ENCODE measurements at places on chromosomes 3 and 15.
A peak's percentile ranks its signal among the peaks of the same experiment; 100 is the strongest.

DNA sequence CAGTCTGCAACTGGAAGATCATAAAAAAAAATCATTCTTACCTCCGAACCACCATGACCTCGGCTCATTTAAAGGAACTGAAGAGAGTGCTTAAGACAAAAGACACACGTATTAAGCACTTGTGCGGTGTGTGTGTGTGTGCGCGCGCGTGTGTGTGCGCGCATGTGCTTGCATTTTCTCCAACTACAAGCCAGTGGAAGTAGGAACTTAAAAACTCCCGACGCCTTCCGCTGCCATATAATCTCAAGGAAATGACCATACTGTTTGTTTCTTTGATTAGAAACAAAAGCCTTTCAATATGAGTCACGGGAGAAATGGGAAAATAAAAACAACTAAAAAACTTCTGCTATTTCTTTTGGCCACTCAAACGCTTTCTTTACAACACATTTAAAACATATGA is 32.4 kb downstream of the FRMD4B start:
- DNase-seq, result no peak

GRCh38 chr15:72838311-72838731 is 54.8 kb upstream of the ADPGK start:
- no peak for DNase-seq

- DNase-seq, result no peak
Observed at GRCh38 chr3:167355446-167355845, 24.7 kb downstream of the ZBBX start.

GRCh38 chr3:107689355-107689754 is 166.6 kb downstream of the BBX start:
- no peak for DNase-seq

DNA sequence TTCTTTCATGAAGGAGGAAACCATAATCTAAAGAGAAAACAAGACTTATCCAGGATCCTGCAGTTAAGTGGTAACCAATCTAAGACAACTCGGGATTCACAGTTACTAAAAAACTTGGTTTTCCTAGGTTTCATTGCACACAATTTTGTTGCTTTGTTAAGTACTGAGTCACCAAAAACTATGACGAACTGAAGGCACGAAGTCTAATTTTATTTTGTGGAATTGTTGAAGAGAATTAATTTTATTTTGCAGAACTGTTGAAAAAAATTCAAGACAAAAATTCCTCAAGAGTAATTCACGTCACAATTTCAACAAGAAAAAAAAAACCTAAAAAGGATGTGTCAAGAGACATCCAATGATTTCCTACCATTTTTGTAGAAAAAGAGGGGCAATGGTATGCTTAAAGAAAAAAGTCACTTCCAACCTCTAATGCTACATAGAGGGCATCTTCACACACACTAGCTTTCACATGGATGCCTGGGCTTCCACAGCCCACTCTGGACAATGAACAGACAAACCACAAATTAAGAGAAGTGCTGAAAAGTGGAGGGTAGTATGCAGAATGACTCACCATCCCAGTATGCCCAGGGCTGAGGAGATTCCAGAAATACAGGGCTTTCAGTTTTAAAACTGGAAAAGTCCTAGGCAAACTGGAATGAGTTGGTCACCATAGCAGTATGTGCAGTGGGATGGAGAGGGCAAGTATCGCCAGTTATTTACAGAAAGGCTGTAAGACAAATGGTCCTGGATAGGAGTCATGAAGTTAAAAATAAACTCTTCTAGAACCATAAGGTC is 29.2 kb downstream of the PLOD2 start:
- DNase-seq, result no peak

GRCh38 chr3:58281069-58281468 is 25.0 kb upstream of the RPP14 start:
- DNase-seq, result no peak

- no peak for DNase-seq
Observed at GRCh38 chr3:45218578-45219390, 7.3 kb downstream of the TMEM158 start.

DNA sequence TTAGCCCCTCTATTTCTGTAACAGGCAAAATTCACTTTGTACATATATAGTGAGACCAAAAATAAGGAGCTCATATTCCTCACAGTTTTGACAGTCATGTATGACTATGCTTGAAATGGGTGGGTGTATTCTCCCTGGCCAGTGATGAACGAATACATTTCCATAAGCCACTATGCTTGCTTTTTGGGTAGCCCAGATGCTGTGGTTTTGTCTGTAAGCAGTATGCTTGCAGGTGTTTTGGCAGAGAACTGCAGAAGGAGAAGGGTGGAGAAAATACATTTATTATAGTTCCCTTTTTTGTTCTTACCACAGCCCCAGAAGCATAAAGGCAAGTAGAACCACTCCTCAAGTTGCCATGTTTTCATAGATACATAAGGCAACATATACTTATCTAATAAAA is 131.2 kb downstream of the RBMS3 start:
- no peak for DNase-seq

DNA sequence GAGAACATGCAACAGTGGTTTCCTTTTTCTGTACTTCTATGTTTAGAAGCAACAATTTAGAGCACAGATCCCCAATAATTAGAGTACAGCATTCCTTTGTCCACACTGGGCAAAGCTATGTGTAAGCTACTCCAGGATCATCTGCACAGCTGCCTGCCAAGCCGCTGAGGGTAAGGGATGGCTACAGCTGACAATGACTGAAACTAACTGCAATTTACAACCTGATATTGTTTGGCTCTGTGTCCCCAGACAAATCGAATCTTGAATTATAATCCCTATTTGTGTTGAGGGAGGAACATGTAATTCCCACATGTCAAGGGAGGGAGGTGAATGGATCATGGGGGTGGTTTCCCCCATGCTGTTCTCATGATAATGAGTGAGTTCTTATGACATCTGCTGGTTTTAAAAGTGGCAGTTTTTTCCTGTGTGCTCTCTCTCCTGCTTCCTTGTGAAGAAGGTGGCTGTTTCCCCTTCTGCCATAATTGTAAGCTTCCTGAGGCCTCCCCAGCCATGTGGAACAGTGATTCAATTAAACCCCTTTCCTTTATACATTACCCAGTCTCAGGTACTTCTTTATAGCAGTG is 54.8 kb upstream of the TNFSF10 start:
- no peak for DNase-seq

GRCh38 chr3:105614288-105615030 is 247.8 kb downstream of the ALCAM start:
- no peak for DNase-seq

- DNase-seq, result no peak
Observed at GRCh38 chr3:187919048-187919447, 173.8 kb upstream of the BCL6 start.

DNA sequence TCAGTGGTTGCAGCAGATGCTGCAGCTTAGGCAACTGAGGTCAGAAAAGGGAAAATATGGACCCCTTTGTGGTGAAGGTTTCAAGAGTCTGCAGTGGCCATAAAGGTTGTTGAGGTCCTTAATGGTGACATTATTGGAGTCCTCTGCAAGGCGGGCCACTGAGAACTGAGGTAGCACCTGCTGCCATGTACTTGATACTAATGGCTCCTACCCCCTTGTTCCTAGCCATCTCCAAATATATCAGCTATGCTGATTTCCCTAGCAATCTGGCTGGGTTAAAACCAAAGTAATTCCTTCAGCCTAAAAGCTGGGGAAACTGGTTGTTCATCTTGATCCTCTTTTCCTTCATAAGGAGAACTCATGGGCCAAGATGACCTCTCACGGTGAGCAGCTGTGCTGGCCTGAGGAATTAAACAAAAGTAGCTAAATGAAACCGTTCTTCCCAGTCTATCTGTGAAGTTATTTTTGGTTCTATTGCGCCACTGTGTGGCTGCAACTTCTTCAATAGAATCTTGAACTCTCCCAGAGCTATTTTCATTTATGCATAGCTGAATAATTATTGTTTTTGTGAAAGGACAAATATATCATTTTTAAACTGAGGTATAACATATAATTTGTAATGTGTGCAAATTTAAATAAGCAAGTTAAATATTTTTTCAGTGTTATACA is 76.1 kb upstream of the PLSCR4 start:
- DNase-seq, result peak; percentile 22

GRCh38 chr15:93477188-93477587 is 388.2 kb upstream of the RGMA start:
- no peak for DNase-seq

GRCh38 chr15:77637851-77638692 is 5.4 kb upstream of the LINGO1 start:
- no peak for DNase-seq

GRCh38 chr15:73426323-73426994 is 16.5 kb upstream of the REC114 start:
- DNase-seq, result no peak

- no peak for DNase-seq
Observed at GRCh38 chr15:84103345-84103744, 132.2 kb upstream of the GOLGA6L4 start.

DNA sequence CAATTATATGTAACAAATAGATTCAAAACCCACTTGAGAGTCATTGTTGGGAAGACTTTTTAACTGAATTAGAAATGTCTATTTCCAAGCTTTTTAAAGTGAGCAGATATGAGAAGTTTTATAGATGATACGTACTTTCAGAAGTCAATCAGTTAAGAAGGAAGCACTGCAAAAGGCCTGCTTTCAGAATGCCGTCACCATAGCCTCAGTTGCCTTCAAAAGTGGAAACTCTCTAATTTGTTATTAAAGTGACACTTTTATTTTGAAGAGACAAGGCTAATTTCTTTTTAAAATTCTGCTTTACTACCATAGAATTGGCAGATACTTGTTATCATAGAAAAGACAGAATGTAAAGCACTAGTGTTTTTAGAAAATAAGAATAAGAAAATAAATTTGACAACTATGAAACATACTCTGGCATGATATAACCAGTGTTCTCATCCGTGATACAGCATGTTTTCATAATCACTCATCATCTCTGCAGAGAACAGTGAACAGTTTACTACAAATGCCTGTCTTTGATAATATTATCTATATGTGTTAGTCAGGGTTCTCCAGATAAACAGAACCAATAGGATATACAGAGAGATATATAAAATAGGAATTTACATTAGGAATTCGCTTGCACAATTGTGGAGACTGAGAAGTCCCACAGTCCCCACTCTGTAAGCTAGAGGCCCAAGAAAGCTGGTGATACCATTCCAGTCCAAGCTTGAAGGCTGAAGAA is 7.0 kb upstream of the PLD1 start:
- DNase-seq, result no peak

GRCh38 chr3:56629047-56629446 is 54.0 kb downstream of the TASOR start:
- peak; percentile 17 for DNase-seq

DNA sequence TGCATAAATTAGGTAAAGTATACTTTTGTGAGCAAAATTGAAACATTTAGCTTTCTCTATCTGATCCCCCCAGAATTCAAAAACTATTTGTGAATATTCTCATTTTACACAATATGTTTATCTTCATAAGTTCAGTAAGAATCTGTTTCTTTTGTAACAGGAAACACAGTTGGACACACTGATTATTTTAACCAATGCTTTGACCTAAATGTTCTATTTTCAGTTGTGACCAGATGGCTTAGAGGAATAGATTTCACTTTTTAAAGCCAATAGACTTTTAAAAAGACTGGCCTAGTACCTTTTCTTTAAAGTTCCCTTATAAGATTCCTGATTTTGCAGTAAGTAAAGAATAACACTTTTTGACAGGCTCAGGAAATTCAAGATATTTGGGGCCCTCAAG is 74.0 kb upstream of the STRIT1 start:
- no peak for DNase-seq

DNA sequence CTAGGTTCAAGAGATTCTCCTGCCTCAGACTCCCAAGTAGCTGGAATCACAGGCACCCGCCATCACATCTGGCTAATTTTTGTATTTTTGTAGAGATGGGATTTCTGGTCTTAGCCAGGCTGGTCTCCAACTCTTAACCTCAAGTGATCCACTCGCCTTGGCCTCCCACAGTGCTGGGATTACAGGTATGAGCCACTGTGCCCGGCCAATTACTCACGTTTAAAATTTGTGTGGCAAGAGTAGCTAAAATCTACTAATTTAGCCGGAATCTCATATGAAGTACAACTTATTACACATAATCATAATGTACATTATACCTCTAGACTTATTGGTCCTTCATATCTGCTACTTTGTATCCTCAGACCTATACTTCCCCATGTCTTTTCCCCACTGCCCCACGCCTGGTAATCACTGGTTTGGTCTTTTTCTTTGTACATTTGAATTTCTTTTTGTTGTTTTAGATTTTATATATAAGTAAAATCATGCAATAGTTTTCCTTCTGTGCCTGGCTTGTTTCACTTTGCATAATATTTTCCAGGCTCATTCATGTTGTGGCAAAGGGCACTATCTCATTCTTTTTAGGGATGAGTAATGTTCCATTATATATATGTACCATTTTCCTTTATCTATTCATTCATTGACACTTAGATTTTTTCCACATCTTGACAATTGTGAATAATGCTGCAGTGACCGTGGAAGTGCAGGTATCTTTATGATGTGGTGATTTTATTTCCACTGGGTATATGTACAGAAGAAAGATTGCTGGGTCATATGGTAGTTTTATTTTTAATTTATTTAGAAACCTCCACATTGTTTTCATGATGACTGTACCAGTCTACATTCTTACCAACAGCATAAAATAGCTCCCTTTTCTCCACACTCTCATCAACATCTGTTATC is 605.0 kb upstream of the CBLB start:
- DNase-seq, result no peak

DNA sequence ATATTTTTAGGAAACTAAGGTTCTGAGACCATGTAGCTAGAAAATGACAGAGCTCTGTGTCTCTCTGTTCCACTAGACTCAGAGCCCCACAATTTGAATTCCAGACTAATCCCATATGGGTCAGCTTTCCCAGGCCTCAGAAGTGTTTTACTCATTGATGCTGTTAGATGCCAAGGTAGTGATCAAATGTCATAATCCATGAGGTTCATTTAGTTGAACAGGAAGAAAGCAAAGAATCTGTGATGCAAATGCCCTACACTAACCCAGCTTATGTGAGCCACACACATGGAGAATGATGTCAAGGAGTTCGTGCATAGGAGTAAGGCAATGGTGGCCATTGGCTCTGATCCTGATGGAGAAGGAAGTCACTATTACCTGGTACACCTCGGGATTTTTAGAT is 363.4 kb upstream of the RARB start:
- DNase-seq, result no peak

DNA sequence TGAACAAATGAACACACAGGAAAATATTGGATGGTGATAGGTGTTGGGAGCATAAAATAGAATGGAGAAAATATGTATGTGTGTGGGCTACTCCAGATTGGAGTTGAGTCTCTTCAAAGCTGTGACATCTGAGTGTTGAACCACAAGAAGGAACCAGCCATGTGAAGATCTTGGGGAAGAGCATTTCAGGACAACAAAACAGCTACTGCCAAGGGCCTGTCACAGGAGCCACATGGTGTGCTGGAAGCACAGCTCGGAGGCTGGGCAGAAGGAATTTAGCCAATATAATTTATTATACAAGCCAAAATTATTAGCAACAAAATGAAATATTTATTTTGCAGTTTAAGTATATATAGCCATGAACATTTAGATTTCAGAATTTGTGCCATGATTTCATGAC is 108.3 kb upstream of the FGF7 start:
- DNase-seq, result no peak

Data from pancreas (tissue), 10 donors.